ENCODE measurements at places on chromosomes 1 and 21.

- DNase-seq: peak; percentile 20
Observed at GRCh38 chr1:219359126-219359525, 185.4 kb downstream of the LYPLAL1 start.

DNA sequence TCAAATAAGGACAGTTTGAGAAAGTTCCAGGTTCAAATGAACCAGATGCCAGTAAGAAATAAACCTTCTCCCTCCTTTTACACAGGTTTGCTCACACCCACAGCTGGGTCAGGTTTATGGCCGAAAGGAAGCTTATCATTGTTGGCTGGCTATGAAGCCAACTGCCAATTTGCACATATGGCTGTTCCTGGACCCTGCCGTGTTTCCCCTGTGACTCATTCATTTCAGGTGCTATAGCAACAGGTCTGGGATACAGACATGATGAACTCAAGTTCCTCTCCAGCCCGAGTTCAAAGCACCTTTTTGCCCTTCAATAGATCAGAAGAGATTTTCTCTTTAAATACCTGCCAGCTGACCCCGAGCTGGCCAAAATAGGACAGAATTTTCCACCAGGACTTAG is 134.4 kb upstream of the SMYD2 start:
- no peak for DNase-seq

DNA sequence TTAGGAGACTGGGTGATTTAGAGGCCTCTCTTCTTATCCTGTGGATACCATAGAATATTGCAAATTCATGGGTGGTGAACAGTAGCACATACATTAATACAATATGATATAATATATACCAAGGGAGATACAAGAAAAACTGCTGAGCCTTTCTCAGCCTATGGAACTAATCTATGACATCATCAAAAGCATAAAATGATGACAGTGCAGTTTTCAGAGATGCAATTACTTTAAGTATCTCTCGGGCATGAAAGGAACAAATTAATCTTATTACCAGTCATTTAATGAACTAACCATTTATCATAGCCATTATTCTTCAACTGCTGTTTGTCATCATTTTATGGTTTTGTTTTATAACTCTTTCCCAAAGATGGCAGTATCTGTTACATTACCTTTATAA is 3.5 kb downstream of the CHODL start:
- no peak for DNase-seq

GRCh38 chr1:18107369-18108298 is at the start of gene IGSF21:
Gene IGSF21 (plus strand): TSS chr1:18107798. CDS start chr1:18108129, 331 bp downstream.
- no peak for DNase-seq

GRCh38 chr1:202625416-202626360 is 84.6 kb downstream of the SYT2 start:
- DNase-seq: no peak

GRCh38 chr1:167832693-167833092 is 81.2 kb downstream of the ADCY10 start:
- DNase-seq: no peak

GRCh38 chr21:46122237-46122671 is 24.3 kb downstream of the COL6A2 start:
- DNase-seq: no peak

DNA sequence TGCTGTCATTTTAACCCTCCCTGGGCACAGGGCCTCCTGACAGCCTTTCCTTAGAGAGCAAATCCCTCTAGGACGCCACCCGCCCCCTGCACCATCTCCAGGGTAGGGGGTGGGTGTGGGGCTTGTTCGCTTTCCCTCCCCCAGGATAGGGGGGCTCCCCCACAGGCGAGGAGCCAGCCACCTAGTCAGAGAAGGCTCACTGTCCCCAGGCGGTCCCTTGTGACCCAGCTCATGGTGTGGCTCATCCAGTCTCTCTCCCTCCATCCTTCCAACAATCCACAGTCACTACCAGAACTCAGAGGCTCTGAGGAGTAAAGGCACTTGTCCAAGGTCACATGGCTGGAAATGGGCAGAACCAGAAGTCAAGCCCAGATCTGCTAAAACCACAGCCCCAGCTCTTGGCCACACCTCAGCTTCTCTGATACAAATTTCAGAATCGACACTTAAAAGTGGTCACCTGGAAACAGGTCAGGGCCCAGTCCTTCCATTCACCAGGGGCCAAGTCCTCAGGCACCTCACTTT is 89.8 kb downstream of the MRPL37 start:
- no peak for DNase-seq

DNA sequence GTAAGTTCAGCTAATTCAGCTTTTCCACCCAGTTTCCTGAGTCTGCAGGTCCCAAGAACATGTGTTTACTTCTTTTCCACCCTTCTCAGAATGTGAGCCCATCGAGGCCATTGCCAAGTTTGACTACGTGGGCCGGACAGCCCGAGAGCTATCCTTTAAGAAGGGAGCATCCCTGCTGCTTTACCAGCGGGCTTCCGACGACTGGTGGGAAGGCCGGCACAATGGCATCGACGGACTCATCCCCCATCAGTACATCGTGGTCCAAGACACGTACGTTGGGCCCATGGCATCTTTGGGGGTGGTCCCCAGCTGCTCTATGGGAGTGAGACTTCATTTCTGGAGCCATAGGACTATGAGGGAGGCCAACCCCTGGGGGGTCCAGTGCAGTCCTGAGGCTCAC is 17.2 kb upstream of the IKBKE start:
- no peak for DNase-seq

GRCh38 chr1:22801761-22802160 is 91.1 kb downstream of the EPHB2 start:
- peak; percentile 91 for DNase-seq

- no peak for DNase-seq
Observed at GRCh38 chr1:159828581-159829272, 2.1 kb downstream of the SLAMF8 start.

DNA sequence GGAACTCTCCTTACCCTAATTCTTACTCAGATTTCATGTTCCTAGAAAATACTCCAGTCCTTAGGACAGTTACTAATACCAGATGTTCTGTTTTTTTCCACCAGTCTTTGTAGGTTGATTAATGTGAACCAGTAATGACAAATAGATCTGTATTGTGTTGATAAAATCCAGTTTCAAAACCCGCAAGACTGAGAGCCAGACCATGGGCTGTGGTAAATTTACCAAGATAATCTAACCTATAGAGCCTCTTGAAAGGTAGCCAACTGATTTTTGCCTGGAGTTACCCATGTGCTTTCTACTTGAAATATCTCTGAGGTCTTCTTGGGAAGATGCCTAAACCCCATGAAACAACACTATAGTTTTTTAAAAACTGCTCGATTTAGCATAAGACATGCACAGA is 46.5 kb upstream of the CDC7 start:
- DNase-seq: no peak

- DNase-seq: no peak
Observed at GRCh38 chr1:182113879-182114626, 52.5 kb upstream of the ZNF648 start.

DNA sequence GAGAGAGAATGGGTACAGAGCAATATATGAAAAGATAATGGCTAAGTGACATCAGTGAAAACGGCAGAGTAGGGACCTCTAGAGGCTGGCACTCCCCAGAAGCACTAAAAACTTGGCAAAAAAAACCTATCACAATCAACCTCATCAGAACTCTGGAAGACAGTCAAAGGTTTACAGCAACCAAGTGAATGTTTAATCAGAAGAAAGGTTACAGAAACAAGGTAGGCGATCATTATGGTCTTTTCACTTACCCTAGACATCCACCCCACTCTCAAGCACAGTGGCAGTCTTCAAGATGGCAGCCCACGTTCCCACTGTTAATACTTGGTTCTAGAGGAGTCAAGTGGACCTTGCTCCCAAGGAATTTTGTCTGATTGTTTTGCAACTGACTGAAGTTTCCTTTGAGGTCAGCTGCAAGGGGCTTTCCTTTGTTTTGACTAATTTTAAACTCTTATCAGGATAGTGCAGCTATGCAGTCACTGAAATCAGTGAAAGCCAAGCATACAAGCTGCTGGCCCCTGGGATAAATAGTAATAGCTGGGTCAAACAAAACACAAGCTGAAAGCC is 7.2 kb downstream of the KIFAP3 start:
- no peak for DNase-seq

DNA sequence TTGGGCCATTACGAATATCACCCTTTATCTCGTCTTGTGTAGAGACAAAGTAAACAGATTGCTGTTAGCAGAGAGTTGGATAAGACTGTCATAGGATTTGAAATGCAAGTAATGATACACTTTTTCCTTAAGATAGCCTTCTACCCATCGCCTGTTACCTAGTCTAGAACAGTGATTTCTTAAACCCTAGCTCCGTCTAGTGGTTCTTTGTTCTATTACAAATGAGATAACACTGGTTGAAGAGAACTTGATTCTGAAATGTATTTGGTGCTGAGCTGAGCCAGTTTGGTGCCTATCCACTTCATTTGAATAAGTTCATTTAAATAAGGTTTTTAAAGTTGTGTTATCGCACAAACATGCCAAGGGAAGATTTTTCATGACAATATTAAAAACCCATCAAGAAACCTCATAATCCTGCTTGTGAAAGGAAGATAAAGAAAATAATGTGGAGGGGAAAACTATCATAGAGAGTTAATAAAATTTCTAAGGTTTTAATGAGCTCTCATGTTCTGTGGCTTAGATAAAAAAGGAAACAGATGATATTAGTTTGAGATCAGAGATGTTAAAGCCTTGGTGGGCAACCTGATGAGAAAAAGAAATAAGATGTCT is 1.5 kb upstream of the KCNH1 start:
- DNase-seq: peak; percentile 23
